Left colon (tissue), 2 donors: ENCODE measurements at places on chromosomes 5 and 9. TPM values are rescaled to one million over a fixed set of nuclear protein-coding genes. Genes with fewer than 3 reads are reported as not detected.

CDH9 gene
- total RNA-seq = not detected

NR4A3 gene
- total RNA-seq = 3.8 TPM

NME5 gene
- 1.0 TPM for total RNA-seq

IL7R gene
- total RNA-seq = 3.0 TPM

PKD2L2 gene
- not detected for total RNA-seq

LOX gene
- 2.4 TPM for total RNA-seq

C5orf58 gene
- total RNA-seq = not detected

SPAAR gene
- 1.3 TPM for total RNA-seq

GRAMD2B gene
- 52.2 TPM for total RNA-seq

ANKRD20A1 gene
- total RNA-seq = 5.6 TPM

NFIB gene
- total RNA-seq = 74.7 TPM
